Stimulated activated CD4-positive, alpha-beta T cell treated with anti-CD3 and anti-CD28 coated beads, Interleukin-15, amount 100 ng/mL, for 1 hour (primary cell): ENCODE measurements at places on chromosomes 12 and 14.

GRCh38 chr12:96687719-96688118 lies 198.3 kb downstream of the CFAP54 start:
- no peak for DNase-seq

DNA sequence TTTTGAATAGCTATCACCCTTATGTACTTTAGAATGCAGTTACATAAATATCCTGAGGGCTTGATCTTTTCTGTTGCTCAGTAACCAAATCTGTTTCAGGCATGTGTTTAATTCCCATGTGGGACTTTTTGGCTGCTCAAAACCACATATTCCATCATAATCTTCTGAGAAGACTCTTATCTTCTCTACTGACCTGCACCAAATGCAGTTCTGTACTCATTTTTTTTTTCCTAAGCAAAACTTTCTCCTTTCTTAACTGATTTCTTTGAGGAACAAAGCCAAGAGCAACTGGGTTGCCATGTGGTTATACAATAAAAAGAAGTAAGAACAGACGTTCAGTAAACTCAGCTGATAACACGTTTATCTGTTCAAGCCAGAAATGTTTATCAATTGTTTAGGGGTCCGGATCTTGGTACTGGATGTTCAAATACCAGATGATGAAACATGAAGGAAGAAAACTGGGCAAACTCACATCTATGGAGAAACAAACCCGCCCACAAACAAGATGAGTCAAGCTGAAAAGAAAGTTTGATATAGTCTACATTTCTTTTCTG lies 50.1 kb downstream of the TMEM132C start:
- DNase-seq: no peak

DNA sequence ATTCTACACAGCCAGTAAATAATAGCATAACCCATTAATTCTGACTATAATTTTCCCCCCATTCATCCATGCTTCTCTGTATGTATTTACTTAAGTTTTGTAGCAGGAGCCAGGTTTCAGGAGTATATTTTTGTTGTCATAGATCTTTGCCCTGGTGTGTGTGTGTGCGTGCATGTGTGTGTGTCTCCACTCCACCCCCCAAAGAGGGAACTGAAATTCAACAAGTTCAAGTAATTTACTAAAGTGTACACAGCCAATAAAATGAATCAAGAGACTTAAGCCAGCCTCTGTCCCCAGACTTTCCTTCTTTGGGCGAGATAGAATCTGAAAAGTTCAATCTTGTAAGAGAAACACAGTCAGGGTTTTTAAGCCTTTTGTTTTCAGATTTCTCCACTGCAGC lies 792.0 kb downstream of the MED13L start:
- DNase-seq: no peak

GRCh38 chr12:70615174-70615866 lies 21.9 kb downstream of the PTPRB start:
- DNase-seq: no peak

DNA sequence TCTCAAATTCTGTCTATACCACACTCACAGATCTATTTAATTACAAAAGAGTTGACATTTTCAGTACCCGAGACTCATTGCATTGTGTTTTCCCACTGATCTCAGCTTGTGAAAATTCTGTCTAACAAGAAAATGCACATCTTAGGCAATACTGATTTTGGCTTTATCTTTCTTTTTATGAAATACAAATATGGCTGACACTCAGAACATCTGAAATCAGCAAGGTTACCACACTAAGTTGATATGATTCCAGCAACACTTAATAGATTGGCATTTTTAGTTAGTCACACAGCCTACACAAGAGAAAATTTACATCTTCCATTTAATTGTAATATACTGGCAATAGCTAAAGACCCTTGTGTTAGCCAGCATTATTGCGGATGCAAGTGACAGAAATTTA lies 40.3 kb downstream of the PEX5 start:
- no peak for DNase-seq

- peak; percentile 29 for DNase-seq
Measured at GRCh38 chr12:52121824-52122539, 42.5 kb downstream of the SMIM41 start.

DNA sequence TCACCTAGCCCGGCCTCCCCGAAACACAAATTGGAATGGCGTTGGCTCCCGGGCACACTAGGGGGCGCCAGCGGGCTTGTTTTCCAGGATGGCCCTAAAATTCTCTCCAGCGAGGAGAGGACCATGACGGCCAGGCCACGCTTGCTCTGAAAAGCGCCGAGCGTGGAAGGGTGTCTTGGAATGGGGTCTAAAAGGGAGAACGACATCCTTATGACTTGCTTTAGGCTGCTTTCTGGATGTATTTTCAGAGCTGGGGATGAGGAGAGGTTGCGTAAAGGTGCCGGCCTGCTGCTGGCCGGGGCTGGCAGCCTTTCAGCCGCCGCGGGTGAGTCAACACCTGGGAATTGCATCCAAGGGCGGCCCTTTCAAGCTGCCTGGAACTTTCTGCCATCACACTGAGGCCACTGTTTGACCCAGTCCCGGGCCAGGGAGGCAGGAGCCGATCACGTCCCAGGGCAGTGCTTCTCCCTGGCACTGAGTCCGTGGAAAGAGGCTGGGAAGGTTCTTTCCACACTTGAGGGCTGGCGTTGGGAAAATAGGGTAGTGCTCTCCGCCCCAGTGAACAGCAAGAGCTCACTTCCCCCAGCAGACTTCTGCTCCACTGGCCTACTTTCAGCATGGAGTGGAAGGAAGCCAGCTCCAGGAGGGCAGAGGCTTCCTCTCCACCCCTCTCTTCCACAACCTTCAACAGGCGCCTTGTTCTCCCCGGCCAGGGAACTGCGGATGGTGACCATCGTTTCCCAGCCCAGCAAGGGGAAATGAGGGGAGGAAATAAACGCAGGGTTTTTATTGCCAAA lies 216.2 kb downstream of the TTC8 start:
- DNase-seq: peak; percentile 80

DNA sequence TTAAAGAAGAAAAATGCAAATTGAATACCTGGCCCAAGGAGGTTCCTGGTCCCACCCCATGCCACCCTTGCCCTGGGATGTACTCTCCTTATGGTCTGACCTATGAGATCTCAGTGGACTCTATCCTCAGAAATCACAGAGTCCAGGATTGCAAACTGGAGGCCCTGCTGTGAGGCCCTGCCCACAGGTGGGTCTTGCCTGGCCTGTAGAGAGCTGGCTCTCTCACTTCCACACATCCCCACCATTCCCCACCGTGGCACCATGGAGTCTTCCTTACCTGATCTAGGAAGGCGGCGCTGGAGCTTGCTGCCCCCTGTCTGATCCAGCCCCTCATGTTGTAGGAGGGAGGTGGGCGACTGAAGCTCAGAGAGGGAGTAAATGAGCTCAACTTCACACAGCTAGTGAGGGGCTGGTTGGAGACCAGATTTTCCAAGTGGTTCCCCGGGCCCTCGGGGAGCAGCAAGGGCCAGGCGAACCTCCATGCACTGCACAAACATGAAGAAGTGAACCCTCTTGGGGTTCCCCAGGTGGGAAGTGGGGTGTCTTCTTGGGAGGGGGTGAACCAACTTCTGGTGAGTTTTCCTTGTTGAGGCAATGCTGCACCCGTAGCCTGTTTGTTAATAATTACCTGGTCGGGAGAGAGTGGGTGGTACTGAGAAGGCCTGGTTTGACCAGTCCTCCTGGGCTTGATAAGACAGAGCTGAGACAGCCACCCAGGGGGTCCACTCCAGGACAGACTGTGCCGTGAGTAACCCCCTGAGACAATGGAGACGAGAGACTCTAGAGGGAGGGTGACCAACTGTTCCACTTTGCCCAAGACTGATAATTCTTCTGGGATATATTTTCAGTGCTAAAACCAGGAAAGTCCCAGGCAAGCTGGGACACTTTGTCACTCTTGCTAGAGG lies at the start of gene SERPINA4:
SERPINA4 (plus strand) TSS at position 692 of the 905 bp plus-strand sequence. CDS start 2,041 bp downstream, outside the sequence.
- no peak for DNase-seq

DNA sequence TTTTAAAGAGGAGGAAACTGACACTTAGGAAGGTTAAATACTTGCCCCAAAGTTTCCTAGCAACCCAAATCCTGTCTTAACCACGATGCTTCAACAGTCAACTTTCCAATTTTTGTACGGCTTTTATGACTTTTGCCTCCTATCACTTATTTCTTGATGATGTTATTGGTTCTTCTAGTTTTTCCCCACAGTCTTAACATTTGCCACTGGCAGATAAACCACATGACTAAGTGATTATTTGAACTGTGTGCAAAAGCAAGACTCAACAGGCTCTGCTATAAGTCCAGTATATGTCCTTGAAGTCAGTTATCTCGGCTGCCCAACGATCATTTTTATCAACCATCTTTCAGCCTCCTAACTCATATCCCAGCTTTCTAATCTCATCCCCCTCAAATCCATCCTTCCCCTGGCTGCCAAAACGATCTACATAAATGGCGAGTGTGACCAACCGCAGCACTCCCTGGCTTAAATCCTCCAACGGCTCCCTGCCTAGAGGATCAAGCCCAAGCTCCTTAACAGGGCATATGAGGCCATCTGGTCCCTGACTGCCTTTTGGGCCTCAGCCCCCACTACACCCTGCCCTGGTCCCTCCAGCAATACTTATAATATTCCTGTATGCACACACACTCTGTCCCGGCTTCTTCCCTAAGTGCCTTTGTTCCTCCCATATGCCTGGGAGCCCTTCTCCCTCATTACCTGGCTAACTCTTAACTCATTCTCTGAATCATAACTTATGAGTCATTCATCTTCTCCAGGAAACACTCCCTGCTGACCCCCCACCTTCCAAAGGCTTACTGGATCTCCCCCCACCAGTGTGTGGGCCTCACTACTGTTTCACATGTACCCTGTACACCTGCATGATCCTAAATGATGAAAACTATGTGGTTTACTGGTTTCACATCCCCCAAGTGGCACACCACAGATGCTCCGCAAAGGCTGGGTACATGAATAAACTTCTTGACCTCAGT lies 8.8 kb downstream of the VPS37B start:
- no peak for DNase-seq

GRCh38 chr12:107605293-107605692 lies 80.3 kb upstream of the PWP1 start:
- no peak for DNase-seq
